SK-N-SH (cell line): ENCODE measurements at places on chromosomes 2 and 18. TPM values are rescaled to one million over a fixed set of nuclear protein-coding genes. Genes with fewer than 3 reads are reported as not detected.

The SATB2 gene
- polyA plus RNA-seq, result 0.06 and 0.13 TPM in 2 replicates

The RFTN2 gene
- 0.05 and 0.08 TPM in 2 replicates for polyA plus RNA-seq

The DSG1 gene
- 0.02 TPM in 1 of 2 replicates, not detected in the other for polyA plus RNA-seq

The TPO gene
- not detected in 2 replicates for polyA plus RNA-seq

The CABYR gene
- 15.0 and 15.2 TPM in 2 replicates for polyA plus RNA-seq

- no peak for DNase-seq
Observed at GRCh38 chr2:78290581-78291214, 734.8 kb upstream of the REG3G start.

- peak; percentile 48 for DNase-seq
Observed at GRCh38 chr2:223549215-223549614, 52.9 kb downstream of the SCG2 start.

DNA sequence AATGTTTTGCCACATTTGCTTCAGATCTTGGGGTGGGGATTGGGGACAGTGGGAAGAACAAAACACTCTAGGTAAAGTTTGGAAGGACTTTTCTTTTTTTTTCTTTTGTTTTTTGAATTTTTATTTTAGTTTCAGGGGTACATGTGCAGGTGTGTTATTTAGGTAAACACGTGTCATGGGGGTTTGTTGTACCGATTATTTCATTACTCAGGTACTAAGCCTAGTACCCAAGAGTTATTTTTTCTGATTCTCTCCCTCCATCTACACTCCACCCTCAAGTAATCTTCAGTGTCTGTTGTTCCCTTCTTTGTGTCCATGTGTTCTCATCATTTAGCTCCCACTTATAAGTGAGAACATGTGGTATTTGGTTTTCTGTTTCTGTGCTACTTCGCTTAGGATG lies 73.3 kb downstream of the FASTKD2 start:
- no peak for DNase-seq

DNA sequence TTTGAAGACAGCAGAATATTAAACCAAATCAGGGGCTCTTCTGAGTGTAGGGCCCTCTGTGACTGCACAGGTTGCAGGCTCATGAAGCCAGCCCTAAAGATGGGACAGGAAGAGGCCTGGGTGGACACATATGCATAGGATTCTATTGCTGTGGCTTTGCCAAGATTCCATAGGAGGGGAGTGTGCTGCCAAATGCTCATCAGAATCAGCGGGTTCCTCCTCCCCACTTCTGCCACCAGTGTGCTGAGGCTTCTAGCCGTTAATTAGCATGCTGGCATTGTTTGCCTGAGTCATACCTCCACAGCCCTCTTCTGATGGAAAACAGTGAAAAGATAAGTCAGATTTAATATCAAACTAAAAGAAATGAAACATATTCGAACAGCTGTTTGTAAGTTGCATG lies 103.9 kb upstream of the TMEFF2 start:
- DNase-seq, result no peak

- DNase-seq, result no peak
Observed at GRCh38 chr18:77006305-77007175, 126.0 kb downstream of the MBP start.

GRCh38 chr2:18510775-18511174 lies 49.7 kb downstream of the RDH14 start:
- DNase-seq, result no peak

- DNase-seq, result no peak
Observed at GRCh38 chr2:190767821-190768220, 112.8 kb upstream of the GLS start.

DNA sequence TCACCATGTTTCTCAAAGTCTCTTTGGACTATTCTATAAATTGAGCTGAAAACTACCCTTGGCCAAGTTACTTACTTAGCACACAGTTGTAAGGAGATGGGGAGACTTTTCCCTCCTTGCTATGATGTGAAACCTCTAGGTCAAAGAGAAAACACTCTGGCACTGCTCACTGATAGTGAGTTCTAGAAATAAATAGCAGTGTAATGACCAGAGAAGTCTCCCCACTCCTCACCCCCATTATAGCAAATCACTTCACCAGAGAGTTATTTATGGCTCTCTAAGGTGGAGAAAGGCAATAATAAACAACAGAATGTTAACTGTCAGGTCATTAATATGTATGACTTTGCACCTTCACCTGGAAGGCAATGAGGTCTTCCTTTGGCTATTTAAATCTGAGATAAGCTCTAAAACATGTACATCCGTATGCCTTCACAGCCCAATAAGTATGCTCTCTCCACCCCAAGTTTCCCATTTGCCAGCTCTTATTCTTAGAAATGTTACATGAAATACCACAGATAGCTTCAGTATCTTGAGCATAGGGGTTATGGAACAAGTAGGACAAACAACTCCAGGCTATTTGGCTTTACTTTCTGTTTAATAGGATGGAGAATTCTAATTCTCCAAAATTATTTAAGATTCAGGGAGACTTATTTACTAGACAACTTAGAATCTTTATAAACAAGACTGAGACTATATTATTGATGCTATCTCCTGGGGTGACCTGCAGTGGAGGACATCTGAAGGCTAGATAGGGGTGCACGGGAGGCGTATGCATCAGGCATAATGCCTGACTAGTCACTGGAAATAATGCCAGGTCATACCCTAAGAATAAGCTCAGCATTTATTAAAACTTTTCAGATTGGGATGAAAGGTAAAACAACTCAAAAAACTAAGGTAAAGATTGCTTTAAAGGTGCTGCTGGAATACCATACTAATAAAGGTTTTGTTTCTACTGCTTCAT lies 65.3 kb upstream of the DTNB start:
- DNase-seq, result no peak

GRCh38 chr2:118854507-118855345 lies 7.3 kb upstream of the EN1 start:
- peak; percentile 38 for DNase-seq

- no peak for DNase-seq
Observed at GRCh38 chr18:58692422-58693185, 21.3 kb downstream of the MALT1 start.

GRCh38 chr2:70560442-70560841 lies 6.8 kb upstream of the TGFA start:
- DNase-seq, result no peak
